ENCODE measurements at places on chromosomes 3 and 15.
A peak's percentile ranks its signal among the peaks of the same experiment; 100 is the strongest.

DNA sequence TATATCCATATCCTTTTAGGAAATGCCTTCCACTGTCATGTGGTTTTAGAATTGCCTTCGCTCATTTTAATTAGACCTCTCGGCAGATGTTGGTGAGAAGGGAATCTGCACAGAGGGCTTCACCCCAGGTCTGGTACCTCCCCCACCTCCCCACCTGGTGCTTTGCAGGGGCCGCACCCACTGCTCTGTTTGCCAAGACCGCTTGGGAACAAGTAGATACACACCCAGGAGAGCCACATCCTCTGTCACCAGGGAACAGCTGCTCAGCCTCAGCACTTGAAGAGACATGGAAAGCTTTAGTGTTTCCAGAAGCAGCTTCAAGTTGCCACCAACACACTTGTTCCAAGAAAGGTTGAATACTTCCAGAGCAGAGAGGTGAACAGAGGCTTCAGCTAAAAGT, 21.8 kb downstream of the LRRC31 start:
- DNase-seq = no peak

GRCh38 chr3:141060327-141060726, 9.2 kb downstream of the SPSB4 start:
- DNase-seq = no peak

GRCh38 chr15:40871749-40872617, 2.1 kb downstream of the RHOV start:
- no peak for DNase-seq

DNA sequence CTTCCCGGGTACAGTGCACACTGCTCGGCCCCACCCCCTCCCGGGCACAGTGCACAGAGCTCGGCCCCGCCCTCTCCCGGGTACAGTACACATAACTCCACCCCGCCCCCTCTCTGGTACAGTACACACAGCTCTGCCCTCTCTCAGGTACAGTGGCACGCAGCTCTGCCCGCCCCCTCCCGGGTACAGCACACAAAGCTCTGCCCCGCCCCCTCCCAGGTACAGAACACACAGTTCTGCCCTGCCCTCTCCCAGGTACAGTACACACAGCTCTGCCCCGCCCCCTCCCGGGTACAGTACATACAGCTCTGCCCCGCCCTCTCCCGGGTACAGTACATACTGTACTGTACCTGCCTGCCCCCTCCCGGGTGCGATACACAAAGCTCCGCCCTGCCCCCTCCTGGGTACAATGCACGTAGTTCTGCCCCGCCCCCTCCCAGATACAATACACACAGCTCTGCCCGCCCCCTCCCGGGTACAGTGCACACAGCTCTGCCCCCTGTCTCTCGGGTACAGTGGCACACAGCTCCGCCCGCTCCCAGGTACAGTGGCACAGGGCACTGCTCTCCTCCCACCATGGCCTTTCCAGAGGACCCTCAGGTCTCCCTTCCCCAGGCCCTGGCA, 16.4 kb upstream of the PRR20G start:
- DNase-seq = no peak

DNA sequence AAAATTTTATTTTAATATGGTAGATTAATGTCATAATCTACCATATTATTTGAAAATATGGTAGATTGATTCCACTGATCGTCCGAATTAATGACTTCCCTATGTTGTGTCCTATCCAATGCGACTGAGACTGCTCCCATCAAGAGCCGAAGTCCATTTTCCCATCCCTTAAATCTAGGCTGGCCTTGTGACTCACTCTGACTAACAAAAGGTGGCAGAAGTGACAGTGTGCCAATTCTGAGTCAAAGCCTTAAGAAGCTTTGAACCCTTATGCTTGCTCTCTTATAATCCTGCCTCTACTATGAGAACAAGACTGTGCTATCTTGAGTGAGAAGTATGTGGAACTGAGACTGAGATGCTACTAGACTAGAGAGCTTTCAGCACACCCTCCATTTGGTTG, 387.2 kb downstream of the ROBO1 start:
- no peak for DNase-seq

- DNase-seq = no peak
Measured at GRCh38 chr3:50515565-50516439, 12.4 kb upstream of the CACNA2D2 start.

DNA sequence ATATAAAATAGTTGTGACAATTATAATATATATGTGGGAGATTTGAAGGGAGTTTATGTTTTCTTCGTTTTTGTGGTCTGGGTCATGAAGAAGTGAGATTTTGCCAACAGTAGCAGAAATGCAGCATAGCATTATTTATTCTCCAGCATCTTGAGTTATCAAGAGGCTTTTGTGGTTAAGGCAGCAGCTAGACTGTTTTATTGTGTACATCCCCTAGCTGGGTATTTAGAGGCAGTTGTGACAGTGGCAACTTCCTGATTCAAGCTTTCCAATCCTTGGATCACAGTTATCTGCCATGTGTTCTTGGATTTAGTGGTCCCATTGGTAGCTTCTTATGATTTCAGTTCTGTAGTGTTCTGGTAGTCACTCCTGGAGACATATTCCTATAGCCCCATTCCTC, 29.0 kb downstream of the ARIH1 start:
- DNase-seq = no peak

DNA sequence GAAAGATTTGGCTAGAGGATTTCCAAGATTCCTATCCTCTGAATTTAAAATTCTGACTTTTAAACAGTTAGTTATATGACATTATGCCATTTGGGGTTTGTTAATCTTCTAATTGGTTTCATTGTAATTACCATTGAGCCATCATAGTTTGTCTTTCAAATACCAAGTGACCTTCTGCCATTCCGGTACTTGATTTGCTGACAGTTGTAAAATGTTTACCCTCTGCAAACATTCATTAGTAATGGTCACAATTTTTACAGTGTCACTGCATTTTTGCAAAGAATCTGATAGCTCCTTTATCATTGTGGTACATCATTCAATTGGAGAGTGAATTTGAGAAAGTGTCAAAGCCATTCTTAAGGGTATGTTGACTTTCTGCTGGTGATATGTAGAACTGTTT, 645.0 kb upstream of the TBL1XR1 start:
- DNase-seq = no peak

GRCh38 chr15:56964182-56964581, 45.7 kb downstream of the TCF12 start:
- DNase-seq = no peak

DNA sequence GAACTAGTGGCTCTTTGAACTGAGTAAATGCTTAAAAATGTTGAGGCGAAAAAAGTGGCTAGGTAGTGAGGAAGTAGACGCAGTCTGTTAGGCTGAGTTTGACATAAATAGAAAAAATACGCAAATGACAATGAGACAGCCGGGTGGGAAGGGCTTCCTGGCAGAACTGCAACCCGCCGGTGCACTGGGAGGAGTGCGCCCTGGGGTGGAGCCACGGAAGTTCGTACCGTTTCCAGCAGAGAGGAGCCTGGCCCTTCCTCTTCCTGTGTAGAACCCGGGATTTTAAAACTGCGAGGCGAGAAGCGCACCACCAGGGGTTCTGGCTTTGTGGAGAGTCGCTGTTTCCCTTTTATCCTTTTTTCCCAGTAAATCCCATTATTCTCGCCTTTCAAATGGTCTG, 602.6 kb downstream of the PYDC2 start:
- no peak for DNase-seq

DNA sequence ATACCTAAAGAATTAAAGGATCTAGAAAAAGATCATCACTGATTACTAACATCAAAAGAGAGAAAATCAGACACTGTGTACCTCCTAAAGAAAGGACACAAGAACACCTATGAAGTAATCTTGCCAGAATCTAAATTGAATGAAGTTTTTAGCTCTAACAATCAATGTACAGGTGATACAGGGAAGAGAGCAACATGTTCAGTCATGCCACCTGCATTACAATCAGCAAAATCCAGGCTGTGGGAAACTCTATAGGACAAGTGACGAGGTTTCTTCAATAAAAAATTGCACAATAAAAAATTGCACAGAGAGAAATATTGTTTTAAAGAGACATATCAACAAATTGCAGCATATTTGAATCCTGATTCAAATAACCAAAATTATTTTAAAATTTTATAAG, 93.3 kb downstream of the SEMA5B start:
- no peak for DNase-seq

- DNase-seq = no peak
Measured at GRCh38 chr15:85690561-85691231, 104.0 kb downstream of the KLHL25 start.

GRCh38 chr15:80019168-80019745, 40.2 kb upstream of the ZFAND6 start:
- DNase-seq = no peak

- no peak for DNase-seq
Measured at GRCh38 chr15:47360305-47360704, 357.0 kb upstream of the SEMA6D start.

DNA sequence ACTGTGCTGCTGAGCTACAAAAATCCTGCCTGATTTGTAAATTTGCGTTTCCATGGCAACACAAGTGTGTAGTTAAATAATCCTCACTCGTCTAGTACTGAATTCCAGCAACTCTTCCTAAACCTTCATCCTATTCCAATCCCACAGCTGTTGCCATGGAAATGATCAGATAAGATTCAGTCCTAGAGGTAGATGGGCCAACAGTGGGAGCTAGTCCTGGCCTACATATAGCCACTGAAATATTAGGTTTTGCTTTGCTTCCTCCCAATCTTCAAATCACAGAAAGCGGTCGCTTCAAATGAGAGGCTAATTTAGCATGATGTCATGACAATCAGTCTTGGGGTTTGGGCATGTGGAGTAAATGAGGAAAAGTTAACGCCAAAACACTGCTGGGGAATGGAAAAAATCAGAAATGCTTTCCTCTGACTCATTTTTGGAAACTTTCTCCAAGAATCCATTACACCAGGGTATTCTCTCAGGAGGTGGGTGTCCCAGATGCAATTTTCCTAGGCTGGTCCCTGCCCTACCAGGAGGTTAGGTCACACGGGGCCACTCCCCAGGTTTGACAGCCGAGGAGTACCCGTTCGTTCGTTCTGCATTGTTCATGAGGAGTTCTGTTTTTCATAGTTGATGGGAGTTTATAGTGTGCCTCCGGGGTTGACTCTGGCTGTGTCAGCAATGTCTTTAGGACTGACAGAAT, 159.2 kb upstream of the SLCO3A1 start:
- peak; percentile 74 for DNase-seq

DNA sequence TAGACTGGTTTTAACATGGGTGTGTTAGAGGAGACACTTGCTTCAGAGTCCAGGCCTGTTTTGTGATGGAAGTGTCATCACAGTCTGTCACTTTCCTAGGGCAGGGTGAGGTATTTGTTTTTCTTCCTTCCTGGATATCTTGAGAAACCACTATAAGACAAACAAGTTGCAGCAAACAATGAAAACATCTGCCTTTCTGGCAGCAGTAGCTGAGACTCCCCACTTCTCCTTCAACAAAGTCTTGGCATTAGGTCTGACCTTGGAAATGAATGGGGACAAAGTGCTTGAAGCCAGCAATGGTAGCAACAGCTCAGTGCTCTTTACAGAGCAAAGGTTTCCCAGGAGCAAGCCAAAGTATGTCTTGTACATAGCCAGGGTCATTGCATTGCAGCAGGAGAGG, 64.6 kb downstream of the CD200 start:
- DNase-seq = no peak

DNA sequence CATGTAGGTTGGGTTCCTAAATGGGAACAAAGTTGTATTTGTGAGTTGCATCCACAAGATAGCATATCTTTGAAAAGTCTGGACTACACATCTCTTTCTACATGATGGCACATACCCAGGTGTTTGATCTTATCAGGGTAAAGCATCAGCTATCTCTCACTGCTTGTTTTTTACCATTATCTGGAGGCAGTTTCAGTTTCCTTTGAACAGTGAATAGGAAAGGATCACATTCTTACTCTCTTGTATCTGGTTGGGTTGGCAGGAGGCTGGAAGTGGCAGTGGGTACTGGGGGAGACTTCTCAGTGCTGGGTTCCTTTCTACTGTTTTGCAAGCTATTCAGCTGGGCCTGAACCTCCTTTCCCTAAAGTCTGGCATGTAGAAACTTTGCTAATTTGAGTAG, 4.1 kb downstream of the CEMIP start:
- DNase-seq = no peak

- DNase-seq = peak; percentile 70
Measured at GRCh38 chr3:140093742-140094141, 158.8 kb downstream of the CLSTN2 start.

DNA sequence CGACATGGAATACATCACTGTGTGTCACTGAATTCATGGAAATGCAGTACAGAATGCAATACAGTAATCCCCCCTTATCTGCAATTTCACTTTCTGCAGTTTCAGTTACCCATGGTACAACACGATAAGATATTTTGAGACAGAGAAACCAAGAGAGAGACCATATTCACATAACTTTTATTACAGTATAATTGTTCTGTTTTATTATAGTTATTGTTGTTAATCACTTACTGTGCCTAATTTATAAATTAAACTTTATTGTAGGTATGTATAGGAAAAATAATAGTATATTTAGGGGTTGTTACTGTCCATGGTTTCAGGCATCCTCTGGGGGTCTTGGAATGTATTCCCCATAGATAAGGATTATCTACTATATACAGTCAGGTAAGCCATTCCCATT, 61.8 kb downstream of the MBNL1 start:
- DNase-seq = no peak

DNA sequence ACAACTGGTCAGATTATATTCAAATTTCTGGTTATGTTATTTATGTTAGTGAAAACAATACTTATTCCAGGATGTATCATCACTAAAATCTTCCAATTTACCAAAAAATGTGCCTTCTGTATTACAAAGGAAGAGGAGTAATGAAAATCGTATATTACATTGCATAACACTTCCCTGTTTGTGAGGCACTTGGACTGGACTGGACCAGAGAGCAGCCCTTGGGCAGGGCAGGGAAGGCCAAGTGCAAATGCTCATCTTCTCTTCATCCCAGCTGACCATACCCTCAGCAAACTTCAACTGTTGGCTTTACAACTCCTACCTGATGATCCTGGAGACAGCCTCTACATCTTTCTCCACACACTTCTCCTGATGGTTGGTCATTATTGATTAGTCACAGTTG, 285.7 kb upstream of the MME start:
- DNase-seq = no peak

DNA sequence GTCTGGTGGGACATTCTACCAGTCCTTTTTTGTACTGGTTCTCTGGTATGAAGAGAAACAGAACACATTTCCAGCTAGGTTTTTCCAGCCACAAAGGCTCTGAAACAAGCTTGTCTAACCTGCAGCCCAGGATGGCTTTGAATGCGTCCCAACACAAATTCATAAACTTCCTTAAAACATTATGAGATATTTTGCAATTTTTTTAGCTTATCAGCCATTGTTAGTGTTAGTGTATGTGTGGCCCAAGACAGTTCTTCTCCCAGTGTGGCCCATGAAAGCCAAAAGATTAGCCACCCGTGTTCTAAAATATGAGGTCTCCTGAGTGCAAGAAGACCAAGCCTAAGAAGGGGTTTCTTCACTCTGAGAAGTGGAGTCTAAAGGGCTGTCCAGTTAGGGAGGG, 18.4 kb upstream of the TIMP4 start:
- DNase-seq = no peak

GRCh38 chr3:190517687-190518086, 3.8 kb downstream of the IL1RAP start:
- no peak for DNase-seq

GRCh38 chr3:113783463-113783862, 36.6 kb downstream of the ATP6V1A start:
- no peak for DNase-seq

Measured in left forelimb (tissue), 1 donor.